ENCODE measurements at places on chromosomes 7 and 10. TPM values are rescaled to one million over a fixed set of nuclear protein-coding genes. Genes with fewer than 3 reads are reported as not detected.

Gene C1GALT1
- 9.1 TPM for total RNA-seq

Gene TMEM176A
- 27.5 TPM for total RNA-seq

Gene STEAP1B
- total RNA-seq = 1.3 TPM

Gene PDK4
- 234 TPM for total RNA-seq

Gene CREB5
- total RNA-seq = 10.4 TPM

Gene LAMB4
- 0.26 TPM for total RNA-seq

DNA sequence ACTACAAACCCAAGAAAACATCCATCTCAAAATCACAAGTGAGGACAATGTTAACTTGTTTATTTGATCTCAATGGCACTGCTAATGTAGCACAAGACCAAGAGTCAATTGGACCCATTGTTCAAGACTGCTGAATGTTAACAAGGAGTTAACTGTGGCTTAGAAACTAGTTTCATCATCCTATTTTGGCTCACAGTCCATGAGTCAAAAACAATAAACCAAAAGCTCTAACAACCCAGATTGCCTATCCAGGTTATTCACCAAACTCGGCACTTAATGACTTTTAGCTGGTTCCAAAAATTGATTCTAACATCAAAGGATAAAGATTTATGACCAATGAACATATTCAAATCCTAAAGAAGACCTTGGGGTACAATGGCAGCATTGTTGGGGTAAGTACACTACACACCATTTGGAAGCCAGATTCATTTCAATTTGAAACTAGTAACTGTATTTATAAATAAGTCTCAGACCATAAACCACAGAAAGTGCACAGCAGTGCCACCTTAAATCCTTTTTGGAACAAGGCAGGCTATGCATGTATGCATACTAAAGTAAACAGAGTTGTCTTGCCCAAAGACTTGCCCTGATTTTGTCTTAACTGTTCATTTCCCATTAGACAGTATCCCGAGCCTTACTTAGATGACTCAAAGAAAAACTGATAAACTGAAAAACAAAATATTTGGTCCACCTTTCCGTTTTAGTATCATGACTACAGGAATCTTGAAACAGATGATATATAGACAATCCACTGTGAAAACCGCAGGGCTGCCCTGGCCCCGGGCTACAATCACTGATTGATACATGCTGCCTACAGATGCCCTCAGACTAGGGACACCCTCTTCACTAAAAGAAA, 84.5 kb downstream of the SRPK2 start:
- no peaks in the 10 kb centered on the region for H3K27me3 ChIP-seq
- no peak for DNase-seq
- no peak overlapping the region for H3K27ac ChIP-seq
- peaks cover 30% of the 10 kb centered on the region for H3K4me1 ChIP-seq
- no peaks in the 10 kb centered on the region for H3K36me3 ChIP-seq

GRCh38 chr7:79281426-79281825, 172.0 kb downstream of the MAGI2 start:
- no peaks in the 10 kb centered on the region for H3K36me3 ChIP-seq
- no peak overlapping the region for H3K27ac ChIP-seq
- H3K4me3 ChIP-seq = no peak overlapping the region

- no peak overlapping the region for H3K27ac ChIP-seq
- H3K4me3 ChIP-seq = no peak overlapping the region
- no peak for DNase-seq
- H3K27me3 ChIP-seq = no peaks in the 10 kb centered on the region
These were observed 33.3 kb downstream of the GBX1 start for GRCh38 chr7:151133986-151134742.

DNA sequence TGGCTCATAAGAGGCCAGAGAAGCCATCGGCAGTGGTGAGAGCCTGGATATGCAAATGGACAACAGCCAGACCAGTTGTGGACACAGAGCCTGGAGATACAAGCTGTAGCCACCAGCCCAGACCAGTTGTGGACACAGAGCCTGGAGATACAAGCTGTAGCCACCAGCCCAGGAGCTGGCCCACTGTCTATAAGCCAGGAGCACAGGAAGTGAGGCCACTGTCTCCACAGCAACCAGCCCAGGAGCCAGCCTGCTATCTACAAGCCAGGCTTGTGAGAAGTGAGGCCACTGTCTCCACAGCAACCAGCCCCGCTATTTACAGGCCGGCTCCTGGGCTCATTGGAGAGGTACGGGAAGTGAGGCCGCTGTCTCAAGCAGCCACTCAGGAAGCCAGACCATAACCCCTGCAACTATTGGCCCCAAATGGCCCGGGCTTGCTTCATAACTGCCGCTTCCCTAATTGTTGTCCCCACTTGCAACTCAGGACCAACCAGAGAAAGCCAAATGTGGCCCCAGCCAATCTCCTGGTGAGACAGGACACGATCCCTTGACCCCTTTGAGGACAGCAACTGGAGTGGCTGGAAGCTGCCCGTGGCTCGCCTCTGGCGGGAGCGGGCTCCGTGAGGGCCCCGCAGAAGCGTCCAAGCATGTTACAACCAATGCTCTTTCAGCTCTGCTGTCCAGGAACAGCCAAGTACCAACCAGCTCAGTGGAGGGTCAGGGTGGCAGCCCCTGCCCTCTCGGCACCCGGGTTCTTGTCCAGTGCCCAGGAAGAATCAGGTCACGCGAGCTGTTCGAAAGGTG, 44.1 kb upstream of the CNPY1 start:
- H3K36me3 ChIP-seq = no peaks in the 10 kb centered on the region
- DNase-seq = peak; percentile 68
- H3K27ac ChIP-seq = no peak overlapping the region
- H3K4me1 ChIP-seq = peaks cover 9% of the 10 kb centered on the region

- H3K36me3 ChIP-seq = no peaks in the 10 kb centered on the region
- DNase-seq = no peak
- no peak overlapping the region for H3K27ac ChIP-seq
- H3K27me3 ChIP-seq = no peaks in the 10 kb centered on the region
- H3K4me1 ChIP-seq = peaks cover 19% of the 10 kb centered on the region
These were observed 385.7 kb upstream of the NRP1 start for GRCh38 chr10:33720161-33720560.

GRCh38 chr7:81690251-81690650, 79.6 kb downstream of the HGF start:
- H3K4me3 ChIP-seq = no peak overlapping the region
- no peaks in the 10 kb centered on the region for H3K36me3 ChIP-seq
- H3K27ac ChIP-seq = no peak overlapping the region
- H3K27me3 ChIP-seq = no peaks in the 10 kb centered on the region
- DNase-seq = no peak

DNA sequence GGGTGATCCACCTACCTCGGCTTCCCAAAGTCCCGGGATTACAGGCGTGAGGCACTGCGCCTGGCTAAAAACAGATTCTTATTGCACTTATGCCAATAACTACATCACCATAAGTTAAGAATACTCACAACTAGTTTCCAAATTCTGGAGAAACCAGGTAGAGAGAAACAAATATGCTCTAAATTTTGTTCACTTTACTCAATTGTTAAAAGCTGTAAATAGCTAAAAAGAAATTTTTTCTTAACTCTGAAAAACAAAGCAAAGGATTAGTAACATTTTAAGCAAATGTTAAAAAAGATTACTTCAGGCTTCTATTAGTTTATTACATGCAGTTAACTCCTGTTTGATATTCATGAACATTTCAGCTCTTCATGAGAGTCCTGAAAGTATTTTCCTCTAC, 28.3 kb upstream of the ZMIZ2 start:
- H3K36me3 ChIP-seq = no peaks in the 10 kb centered on the region
- DNase-seq = no peak
- H3K4me1 ChIP-seq = no peaks in the 10 kb centered on the region
- H3K27ac ChIP-seq = no peak overlapping the region

- peaks cover 19% of the 10 kb centered on the region for H3K27me3 ChIP-seq
- H3K36me3 ChIP-seq = no peaks in the 10 kb centered on the region
- H3K4me1 ChIP-seq = peaks cover 15% of the 10 kb centered on the region
These were observed 95.8 kb downstream of the CHST15 start for GRCh38 chr10:123997486-123998196.

DNA sequence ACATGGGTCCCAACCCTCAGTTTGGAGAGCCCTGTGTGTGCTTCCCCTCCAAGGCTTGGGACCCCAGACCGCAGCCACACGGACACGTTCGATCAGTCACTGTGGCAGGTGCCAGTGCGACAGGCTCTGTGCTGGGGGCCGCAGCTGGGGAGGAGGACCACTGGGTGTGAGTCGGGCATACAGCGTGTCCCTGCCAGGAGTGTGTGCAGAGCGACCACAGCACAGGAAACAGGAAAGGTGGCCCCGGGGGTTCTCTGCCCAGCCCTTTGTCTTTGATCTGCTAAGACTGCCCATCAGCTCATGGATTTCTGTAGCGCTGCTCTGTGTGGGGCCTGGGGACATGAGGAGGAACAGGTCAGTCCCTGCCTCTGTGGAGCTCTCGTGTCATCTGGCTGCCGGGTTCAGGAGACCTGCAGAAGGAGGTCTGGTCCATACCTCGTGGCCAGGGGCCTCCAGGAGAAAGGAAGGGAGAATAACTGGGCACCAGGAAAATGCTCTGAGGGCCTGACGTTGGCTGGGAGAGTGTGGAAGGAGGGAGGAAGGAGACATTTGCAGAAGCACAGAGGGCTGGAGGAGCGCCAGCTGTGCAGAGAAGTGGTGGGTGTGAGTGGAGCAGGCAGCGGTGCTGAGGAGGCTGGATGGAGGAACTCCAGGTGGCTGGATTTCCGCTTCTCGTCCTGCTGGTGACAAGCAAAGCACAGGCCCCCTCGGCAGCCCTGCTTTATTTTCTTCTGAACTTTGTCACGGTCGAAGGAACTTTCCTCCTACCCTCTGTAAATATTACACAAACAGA, 4.1 kb downstream of the NUDT1 start:
- no peak overlapping the region for H3K27ac ChIP-seq
- peak; percentile 33 for DNase-seq
- no peak overlapping the region for H3K4me3 ChIP-seq
- H3K36me3 ChIP-seq = no peaks in the 10 kb centered on the region
- peaks cover 13% of the 10 kb centered on the region for H3K4me1 ChIP-seq
- no peaks in the 10 kb centered on the region for H3K27me3 ChIP-seq

- no peaks in the 10 kb centered on the region for H3K36me3 ChIP-seq
- no peaks in the 10 kb centered on the region for H3K4me1 ChIP-seq
- no peaks in the 10 kb centered on the region for H3K27me3 ChIP-seq
- no peak for DNase-seq
- H3K4me3 ChIP-seq = no peak overlapping the region
- no peak overlapping the region for H3K27ac ChIP-seq
These were observed 67.3 kb upstream of the PFKP start for GRCh38 chr10:3000048-3000447.

DNA sequence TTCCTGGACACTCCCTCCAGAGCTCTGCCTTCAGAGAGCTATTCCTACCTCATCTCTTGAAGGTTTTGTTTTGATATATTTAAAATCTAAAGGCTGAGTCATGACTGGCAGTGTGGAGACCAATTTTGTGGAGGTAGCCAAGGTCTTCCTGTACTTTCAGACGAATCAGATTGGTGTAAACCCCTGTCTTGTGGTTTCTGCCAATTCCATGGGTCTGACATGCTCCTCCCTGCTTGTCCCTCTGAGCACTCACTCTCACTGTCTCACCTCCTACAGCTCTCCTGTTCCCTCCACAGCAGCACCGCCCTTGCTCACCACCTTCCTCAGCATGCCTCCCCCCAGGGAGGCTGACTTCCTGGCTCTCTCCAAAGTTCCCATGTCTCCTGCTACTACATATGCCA, 179.8 kb downstream of the NPSR1 start:
- H3K27me3 ChIP-seq = no peaks in the 10 kb centered on the region
- no peak for DNase-seq
- H3K27ac ChIP-seq = no peak overlapping the region
- H3K36me3 ChIP-seq = no peaks in the 10 kb centered on the region

- no peak overlapping the region for H3K27ac ChIP-seq
- H3K27me3 ChIP-seq = peaks cover 5% of the 10 kb centered on the region
- H3K4me1 ChIP-seq = peaks cover 12% of the 10 kb centered on the region
- H3K4me3 ChIP-seq = no peak overlapping the region
- H3K36me3 ChIP-seq = no peaks in the 10 kb centered on the region
- no peak for DNase-seq
These were observed 78.7 kb downstream of the ADARB2 start for GRCh38 chr10:1658658-1659057.

DNA sequence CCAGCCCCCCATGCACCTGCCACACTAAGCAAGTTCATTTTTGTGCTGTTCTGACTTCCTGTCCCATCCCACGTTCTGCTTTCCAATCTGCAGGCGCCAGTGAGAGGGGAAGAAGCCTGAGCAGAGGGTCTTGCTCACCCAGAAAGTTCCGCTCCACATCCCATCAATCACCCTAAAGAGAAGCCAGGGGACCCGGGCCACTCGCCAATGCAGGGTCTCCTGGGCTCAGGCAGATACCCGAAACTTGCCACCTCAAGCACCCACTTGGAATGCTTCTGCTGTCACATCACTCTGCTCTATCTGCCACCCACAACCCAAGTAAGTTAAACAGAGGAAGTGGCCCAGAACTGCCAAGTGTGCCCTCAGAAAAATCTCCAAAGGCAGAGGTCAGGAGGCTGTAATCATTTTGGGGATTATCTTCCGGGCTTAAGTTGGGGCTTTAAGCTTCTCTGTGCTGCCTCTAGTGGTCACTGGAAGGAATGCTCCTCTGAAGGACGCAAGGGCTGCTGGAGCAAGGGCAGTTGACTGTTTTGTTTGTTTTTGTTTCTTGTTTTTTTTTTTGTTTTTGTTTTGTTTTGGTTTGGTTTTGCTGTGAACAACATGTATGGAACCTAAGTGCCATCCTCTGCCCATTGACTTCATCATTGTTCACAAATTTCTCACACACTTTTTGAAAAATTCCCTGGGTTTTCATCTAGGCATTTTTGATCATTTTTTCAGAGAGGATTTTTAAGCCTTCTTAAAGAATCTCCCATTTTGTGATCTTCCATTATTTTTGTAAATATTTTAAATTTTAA, 25.5 kb downstream of the PRR15 start:
- no peaks in the 10 kb centered on the region for H3K36me3 ChIP-seq
- peaks cover 3% of the 10 kb centered on the region for H3K4me1 ChIP-seq
- peak; percentile 54 for DNase-seq
- H3K27ac ChIP-seq = no peak overlapping the region
- no peak overlapping the region for H3K4me3 ChIP-seq
- no peaks in the 10 kb centered on the region for H3K27me3 ChIP-seq

DNA sequence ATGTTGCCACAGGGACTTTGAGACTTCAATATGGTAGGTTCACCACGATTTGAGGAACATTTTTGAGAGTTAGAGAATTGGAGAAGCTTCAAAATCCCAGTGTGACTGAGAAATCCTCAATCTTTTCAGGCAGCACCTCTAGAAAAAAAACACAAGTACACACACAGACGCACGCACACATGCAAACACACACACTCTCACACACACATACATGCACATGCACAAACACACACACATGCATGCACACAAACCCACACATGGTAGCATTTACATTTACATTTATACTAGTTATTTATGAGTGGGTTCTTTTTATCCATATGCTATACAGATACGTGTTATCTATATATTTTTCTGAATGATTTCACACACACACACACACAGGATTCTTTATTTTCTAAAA, 901.9 kb downstream of the GATA3 start:
- H3K27me3 ChIP-seq = no peaks in the 10 kb centered on the region
- H3K4me3 ChIP-seq = no peak overlapping the region
- no peak overlapping the region for H3K27ac ChIP-seq
- no peak for DNase-seq
- H3K4me1 ChIP-seq = no peaks in the 10 kb centered on the region
- H3K36me3 ChIP-seq = no peaks in the 10 kb centered on the region

GRCh38 chr7:139116999-139117398, 7.5 kb upstream of the ZC3HAV1 start:
- no peaks in the 10 kb centered on the region for H3K36me3 ChIP-seq
- DNase-seq = no peak
- H3K4me1 ChIP-seq = peaks cover 10% of the 10 kb centered on the region
- H3K27ac ChIP-seq = no peak overlapping the region
- no peaks in the 10 kb centered on the region for H3K27me3 ChIP-seq
